ENCODE measurements at places on chromosomes 13 and 19. TPM values are rescaled to one million over a fixed set of nuclear protein-coding genes. Genes with fewer than 3 reads are reported as not detected.

GRCh38 chr13:41658057-41658661 lies 200.8 kb downstream of the RGCC start:
- DNase-seq: no peak

DNA sequence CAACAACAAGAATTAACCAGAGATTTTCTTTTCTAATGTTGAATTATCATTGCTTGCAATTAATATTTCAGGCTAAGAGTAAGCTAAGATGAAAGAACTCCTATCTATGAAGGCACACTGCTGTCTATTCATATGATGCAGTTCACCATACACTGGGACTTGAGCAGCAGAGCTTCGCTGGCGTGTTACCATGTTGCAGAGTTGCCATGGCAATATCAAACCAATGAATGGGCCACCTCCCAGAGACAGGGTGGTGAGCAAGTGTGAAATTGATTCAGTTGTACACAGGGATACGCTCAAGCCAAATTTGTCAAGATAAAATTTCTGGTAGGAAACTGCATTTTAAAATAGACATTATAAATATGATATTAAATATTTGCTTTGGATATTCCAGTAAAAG lies 69.3 kb upstream of the MYO16 start:
- no peak for DNase-seq

DNA sequence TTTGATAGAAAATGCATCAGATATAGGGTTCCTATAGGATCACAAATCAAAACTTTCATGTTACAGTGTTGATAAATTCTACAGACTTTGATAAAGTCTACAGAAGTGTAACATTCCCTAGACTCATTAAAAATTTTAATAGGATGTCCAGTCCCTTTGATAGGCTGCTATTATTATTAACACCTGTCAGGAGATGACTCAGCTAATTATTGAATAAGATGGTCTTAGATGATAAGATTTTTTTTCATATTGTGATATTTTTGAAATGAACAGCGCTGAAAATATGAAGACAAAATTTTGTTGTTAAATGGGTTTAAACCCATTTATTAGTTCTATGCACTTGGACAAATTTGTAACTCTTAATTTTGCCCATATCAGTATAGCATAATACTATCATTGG lies 356.8 kb upstream of the SLITRK1 start:
- no peak for DNase-seq

- no peak for DNase-seq
These were observed 287.3 kb upstream of the ZNF507 start for GRCh38 chr19:32058131-32058530.

- no peak for DNase-seq
These were observed 135.4 kb downstream of the TNFRSF19 start for GRCh38 chr13:23705583-23705982.

DNA sequence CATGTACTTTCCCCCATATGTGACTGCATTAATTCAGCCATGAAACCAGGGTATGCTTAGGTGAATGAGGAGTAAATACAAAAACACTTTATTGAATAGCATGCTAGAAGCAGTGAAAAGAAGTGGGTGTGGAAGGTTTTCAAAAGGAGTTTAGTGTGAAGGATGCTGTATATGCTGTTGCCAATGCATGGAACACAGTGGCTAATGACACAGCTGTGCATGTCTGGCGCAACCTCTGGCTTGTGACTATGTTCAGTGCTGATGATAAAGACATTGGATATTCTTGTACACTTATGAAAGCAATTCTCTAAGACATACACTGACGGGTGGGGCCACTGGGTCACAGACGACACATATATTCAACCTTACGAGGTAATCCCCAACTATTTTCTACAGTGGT lies 55.2 kb downstream of the SOX21 start:
- DNase-seq: no peak

DNA sequence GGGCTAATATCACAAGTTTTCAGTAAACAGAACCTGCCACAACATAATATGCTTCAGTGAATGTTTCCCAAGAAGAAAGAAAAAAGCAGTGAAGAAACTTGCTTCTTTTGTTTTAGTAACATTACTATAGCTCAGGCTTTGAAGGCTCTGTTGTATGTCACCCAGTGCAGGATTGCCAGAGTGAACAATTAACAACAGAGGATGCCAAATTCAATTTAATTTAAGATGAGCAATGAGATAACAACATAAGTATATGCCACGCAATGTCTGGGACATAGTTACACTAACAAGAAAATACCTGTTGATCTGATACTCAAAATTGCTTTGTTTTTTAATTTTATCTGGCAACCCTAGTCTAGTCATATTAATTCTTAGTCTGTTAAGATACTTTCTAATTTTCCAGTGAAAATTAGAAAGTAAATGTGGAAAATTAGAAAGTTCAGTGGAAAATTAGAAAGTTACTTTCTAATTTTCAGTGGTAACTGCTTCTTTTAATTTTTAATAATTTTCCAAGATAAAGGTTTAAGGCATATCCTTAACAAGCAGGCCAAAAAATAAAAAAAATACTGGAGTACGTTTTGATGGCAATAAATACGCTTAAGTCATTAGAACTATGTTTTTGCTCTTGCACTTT lies 336.3 kb downstream of the SLITRK6 start:
- no peak for DNase-seq

DNA sequence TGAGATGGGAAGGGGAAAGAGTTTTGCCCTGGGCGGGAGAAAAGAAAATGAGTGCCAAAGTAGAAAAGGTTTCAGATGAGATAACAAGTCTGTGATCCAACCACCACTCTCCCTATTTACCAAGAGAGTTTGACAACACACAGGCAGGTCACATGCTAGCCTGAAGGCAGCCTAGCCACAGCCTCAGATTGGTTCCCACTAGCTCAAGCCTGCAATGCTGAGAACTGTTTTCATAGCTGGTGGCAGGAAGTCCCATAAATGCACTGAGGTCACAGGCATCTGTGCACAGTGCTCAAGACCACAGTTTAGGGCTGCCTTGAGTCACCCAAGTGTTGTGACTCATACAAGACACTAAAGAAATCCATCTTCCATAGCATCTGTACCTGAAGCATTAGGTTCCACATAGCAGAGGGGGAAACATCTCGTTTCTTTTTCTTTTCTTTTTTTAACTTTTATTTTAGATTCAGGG lies 18.5 kb upstream of the POP4 start:
- no peak for DNase-seq

GRCh38 chr19:10625003-10625761 lies at the start of gene SLC44A2:
Gene SLC44A2 (plus strand): TSS chr19:10625553. CDS start chr19:10625634, 81 bp downstream.
- DNase-seq: peak; percentile 89

GRCh38 chr13:21465710-21466160 lies 6.6 kb upstream of the ZDHHC20 start:
- no peak for DNase-seq

DNA sequence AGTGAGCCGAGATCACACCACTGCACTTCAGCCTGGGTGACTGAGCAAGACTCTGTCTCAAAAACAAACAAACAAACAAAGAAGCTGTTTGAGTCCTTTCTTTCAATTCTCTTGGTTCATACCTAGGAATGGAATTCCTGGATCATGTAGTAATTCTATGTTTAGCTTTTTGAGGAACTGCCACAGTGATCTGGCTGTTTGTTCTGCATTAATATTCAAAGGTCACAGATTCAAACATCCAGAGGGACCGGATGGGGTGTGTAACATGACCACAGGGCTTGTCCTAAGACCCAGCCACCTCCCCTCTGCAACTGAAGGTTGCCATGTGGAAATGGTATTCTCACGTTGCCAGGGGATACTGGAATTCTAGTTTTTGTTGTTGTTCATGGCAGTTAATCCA lies 10.2 kb downstream of the COLGALT1 start:
- DNase-seq: no peak

- no peak for DNase-seq
These were observed 254.2 kb downstream of the ITGBL1 start for GRCh38 chr13:101706651-101707050.

The SHISA2 gene
- total RNA-seq: 0.16 TPM

The TPRX2 gene
- total RNA-seq: not detected

The DHX34 gene
- total RNA-seq: 5.4 TPM

DNA sequence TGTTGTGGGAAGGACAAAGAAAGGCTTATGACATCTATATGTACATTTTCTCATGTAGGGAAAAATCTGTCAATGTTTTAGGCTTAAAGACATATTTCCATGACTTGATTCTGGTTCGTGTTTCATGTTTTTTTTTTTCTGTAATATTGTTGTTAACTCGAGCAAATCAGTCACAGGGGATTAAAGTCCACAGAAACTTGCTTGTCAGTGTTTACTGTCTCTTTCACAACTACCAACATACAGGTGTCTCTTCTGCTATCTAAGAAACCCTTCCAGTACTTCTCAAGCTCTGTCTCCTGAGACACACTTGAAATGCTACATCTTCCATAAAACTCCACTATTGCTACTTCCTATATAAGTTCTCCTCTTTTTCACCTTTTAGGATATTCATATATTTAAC lies 130.9 kb upstream of the SLITRK6 start:
- DNase-seq: no peak

DNA sequence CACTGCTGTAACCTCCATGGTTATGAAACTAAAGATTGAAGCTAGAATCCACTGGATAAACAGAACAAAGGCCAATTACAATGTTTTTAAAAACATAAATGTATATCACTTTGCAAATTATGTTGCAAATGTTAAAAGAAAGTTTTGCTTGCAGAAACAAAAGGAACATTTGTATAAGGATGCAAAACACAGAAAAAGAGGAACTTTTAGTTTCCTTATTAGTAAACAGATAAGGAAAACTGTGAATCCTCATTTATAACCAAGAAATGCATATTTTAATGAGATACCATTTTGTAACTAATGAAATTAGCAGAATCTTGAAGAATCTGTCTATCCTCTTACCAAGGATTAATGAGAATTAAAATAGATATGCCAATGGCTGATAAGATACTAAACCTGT lies 32.3 kb downstream of the LPAR6 start:
- no peak for DNase-seq

GRCh38 chr13:31050486-31051400 lies 111.0 kb downstream of the HSPH1 start:
- no peak for DNase-seq

The PSG7 gene
- not detected for total RNA-seq

DNA sequence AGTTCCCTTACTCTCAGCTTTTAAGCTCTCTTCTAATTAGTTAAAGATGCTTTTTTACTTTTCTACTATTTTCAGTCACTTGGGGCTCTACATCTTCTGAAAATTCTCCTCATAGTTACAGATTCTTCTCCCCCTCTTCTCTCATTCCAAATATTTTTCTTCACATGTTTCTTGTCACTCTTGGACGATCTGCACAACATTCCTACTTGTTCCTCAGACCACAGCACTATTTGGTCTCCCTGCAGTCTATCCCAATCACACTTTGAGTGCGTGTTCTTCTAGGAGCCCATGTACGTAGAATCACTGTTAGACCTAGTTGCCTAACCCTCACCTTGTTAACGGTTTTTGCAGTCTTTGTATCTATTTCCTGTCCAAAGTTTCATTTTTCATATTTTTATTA lies 222.5 kb upstream of the SPRY2 start:
- no peak for DNase-seq

The PIN1 gene
- total RNA-seq: 95.1 TPM

GRCh38 chr19:30669329-30670010 lies 297.3 kb downstream of the ZNF536 start:
- peak; percentile 84 for DNase-seq

The AMH gene
- total RNA-seq: 0.32 TPM

GRCh38 chr19:53659292-53659691 lies 27.5 kb downstream of the DPRX start:
- DNase-seq: no peak

DNA sequence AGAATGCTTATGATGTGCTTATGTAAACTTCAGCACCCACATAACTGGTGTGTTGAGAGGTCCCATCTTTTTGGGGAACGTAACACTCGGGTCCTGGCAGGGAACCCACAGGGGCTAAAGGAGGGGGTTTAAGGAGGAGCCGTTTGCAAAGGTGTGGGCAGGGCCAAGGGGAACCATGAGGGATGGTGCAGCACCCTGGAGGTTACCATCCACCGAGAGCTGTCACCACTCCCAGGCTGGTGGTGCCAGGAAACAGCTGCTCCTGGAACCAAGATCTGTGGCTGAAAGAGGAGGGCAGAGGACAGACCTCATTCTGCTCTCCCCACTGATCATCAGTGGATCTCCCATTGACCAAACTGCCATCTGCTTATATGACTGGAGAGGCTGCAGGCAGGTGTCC lies 23.2 kb upstream of the CYP4F8 start:
- DNase-seq: no peak

- DNase-seq: no peak
These were observed 13.3 kb downstream of the EFNB2 start for GRCh38 chr13:106522112-106522705.

- DNase-seq: no peak
These were observed 844.9 kb downstream of the OLFM4 start for GRCh38 chr13:53873558-53873957.
